SW480 (cell line): ENCODE measurements at places on chromosomes 5 and 9.

DNA sequence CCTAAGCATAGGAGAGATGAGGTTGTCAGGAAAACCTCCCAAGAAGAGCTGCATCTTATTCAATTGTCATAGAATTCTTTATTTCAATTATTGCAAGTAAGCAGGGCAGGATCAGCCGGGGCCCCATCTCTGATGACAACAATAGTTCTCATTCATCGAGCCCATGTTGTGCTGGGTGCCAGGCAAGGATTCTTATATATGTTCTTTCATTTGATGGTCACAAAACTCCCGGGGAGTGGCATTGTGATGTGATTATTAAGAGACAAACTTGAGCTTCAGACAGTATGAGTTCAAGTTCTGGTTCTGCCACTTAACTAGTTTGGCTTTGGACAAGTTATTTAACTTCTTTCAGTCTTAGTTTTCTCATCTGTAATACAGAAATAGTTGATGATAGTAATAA, 8.5 kb downstream of the FUBP3 start:
- no peak for DNase-seq

- DNase-seq: no peak
These were observed 734.9 kb downstream of the DTWD2 start for GRCh38 chr5:118253225-118254061.

- DNase-seq: no peak
These were observed 91.6 kb downstream of the DMAC1 start for GRCh38 chr9:7707934-7708333.

- no peak for DNase-seq
These were observed 2.0 kb downstream of the DAB2 start for GRCh38 chr5:39422728-39423285.

DNA sequence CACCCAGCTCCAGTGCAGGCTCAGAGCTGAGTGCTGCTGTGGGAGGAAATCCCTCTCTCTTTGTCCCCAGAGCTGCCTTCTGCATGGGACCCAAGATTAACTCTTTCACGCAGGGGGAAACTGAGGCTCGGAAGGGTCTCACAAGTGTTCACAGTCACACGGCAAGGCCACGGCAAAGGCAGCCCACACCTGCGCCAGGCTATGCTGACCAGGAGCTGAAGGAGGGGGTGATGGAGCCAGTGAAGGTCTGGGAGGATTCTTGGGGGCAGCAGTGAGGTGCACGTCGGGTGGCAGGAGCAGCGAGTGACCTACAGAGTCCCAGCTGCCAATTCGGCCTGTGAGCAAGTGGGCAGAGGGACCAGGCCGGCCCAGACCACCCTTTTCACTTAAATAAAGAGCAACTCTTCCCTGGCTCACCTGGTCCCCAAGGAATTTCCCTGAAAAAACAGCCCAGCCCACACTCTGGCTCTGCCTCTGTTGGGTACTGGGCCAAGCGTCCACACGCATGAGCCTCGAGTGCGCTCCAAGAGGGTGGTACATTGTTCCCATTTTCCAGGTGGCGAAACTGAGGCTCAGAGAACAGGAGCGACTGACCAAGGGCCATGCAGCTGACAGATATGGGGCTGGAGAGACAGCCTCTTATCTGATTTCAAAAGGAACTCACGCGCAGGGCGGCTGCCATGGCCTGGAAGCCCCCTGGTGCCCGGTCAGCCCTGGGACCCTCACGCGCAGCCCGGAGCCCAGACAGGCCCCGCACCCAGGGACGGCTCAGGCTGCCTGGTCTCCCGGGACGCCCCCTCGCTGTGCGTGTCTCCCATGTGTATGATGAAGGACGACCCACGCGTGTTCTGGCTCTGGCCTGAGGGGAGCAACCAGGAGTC, 28.2 kb downstream of the SARDH start:
- no peak for DNase-seq

- DNase-seq: no peak
These were observed 445.0 kb upstream of the TRPC7 start for GRCh38 chr5:136810261-136810801.
